ENCODE measurements at places on chromosomes 11 and 22.
A peak's percentile ranks its signal among the peaks of the same experiment; 100 is the strongest.

DNA sequence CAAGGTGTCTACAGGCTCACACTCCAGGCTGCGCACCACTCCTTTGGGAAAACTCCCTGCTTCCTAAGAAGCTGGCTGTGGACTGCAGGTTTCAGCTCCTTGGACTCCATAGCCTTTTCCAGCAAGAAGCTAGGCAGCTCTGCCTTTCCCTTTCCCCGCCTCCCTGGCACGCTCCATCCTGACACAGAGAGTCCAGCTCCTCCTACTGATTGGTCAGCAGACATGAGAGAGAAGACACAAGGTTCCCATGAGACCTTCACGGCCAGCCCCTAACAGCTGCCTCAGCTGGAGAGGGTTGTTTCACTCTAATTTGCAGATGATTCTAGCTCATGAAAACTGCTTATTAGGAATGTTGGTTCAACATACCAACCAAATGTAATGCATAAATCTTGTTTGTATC lies 27.6 kb downstream of the TENM4 start:
- peak; percentile 90 for DNase-seq

DNA sequence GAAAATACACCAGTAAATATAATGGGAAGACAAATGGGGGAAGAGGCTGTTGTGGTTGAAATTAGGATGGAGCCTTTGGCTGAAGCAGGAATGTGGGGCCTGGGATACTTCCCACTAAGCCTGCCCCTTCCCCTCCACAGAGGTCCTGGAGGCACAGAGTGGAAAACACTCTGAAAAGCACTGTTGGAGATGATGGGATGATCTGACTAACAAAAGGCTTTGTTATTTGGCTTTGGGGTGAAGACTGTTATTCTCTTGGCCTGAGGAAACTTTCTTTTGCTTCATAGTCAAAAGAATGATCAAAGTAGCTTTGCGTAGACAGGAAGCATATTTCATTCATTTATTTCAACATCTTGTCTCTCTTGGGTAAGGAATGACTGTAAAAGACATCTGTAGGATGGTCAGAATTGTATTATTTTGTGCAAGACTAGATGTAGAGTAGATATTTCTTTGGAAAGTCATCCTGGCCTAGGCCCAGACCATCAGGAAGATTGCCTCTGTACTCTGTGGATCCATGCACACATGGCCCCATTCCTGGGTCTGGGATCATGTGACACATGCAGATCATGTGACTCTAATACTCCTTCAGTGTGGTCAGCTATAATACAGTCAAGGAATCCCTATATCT lies 111.4 kb downstream of the SPON1 start:
- peak; percentile 12 for DNase-seq

DNA sequence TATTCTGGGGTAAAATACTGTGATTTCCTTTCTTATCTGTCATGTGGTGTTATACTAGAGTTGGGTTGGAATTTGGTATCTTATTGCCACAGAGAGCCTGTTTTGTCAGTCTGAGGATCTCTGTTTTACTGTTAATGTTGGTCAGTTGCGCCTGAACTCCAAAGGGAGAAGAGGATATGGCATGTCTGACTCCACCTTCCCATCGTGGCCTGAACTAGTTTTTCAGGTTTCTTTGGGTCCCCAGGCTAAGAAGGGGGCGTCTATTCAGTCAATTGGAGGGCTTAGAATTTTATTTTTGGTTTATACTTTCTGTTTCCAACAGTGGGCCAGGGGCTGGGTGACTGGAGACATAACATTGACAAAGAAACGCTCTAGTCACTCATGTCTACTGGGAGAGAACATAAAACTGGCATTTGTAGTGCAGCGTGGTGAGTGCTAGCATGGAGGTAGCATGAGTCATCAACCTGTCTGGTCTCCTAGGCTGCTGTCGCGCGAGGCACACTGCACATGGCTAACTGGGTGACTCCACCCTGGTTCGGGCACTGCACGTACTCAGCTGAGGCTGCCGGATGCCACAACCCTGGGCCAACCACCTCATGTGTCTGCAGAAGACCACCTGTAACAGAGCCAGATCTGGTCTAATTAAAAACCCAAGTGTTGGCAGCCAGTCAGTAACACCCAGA lies 120.1 kb upstream of the OR9Q1 start:
- DNase-seq: no peak

- DNase-seq: no peak
Observed at GRCh38 chr11:99519095-99519494, 498.3 kb downstream of the CNTN5 start.

- no peak for DNase-seq
Observed at GRCh38 chr11:1333860-1334259, 24.4 kb upstream of the TOLLIP start.
